ENCODE measurements at places on chromosomes 4 and X.

DNA sequence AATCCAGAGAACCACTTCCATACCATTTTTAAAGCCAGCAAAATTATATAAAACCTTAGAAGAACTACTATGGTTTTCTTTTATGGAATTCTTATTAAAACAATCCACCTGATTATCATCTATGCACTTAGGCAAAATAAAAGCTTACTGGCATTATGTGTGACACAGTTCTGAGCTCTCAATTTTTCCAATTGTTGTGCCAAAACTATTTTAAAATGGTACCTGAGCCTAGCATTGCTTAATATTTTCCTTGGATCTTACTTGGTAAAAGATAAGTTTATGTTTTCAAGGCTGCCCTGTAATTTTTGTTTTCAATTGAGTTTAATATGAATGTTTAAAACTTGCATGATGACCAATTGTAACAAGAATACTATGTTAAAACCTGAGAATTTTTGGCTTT lies 201.3 kb downstream of the MAD2L1 start:
- no peak for DNase-seq

DNA sequence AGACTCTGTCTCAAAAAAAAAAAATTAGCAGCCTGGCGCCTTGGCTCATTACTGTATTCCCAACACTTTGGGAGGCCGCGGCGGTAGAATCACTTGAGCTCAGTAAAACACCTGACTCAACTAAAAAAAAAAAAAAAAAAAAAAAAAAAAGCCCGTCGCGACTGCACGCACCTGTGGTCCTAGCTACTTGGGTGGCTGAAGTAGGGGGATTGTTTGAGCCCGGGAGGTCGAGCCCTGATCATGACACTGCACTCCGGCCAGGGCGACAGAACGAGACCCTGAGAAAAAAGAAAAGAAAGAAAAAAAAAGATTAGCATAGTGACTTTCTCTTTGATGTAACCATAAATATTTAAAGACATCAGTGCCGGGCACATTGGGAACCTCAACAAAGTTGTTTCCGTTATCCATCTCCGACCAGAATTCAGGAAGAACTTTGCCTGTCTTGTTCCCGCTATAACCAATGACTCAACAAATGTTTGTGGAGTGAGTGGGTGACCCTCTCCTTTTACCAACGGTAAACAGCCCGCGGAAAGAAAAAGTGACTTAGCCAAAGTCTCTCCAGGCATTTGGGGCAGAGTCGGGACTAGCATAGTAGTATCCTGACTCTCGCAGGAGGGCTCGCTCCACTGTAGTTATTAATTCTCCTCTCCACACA lies 553 bp upstream of the MED28 start:
- DNase-seq, result peak; percentile 1

GRCh38 chr4:115505326-115505725 lies 391.9 kb upstream of the NDST4 start:
- no peak for DNase-seq

GRCh38 chr4:6730603-6731317 lies 14.8 kb downstream of the BLOC1S4 start:
- no peak for DNase-seq

DNA sequence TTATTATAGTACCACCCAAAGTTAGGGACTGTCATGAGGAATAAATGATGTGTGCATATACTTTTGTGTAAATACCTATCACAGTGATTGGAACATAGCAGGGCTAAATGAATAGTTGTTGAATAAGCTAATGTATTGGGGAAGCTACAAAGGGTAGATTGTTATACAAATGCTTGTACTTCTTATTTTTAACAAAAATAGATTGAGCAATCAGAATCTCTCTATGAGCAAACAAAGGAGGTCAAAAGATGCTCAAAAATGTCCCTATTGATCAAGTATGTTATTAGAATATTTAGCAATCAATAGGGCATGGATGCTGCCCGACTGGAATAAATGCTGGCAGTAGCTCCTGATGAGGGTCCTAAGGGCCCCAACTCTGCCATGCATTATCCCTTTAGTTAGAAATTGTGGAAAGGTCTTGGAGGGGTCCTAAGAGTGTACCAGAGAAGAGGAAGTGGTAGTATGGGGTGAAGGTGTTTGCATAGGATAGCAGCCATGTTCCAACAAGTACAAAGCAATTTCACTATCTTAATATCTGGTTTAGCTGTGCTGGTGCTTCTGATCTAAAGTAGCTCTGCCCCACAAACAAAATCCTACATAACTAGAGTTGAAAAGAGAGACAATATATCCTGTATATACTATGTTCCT lies 33.1 kb upstream of the TAPT1 start:
- DNase-seq, result no peak

All from stimulated activated CD4-positive, alpha-beta T cell treated with anti-CD3 and anti-CD28 coated beads, TNF-alpha, amount 100 ng/mL, for 1 hour (primary cell).